Stimulated activated CD4-positive, alpha-beta T cell treated with anti-CD3 and anti-CD28 coated beads, Interleukin-15, amount 100 ng/mL, for 1 hour (primary cell): ENCODE measurements at places on chromosomes 1 and 21.

GRCh38 chr1:54570161-54570560 lies 22.1 kb downstream of the ACOT11 start:
- DNase-seq, result no peak

GRCh38 chr1:235399661-235400060 lies 32.4 kb downstream of the TBCE start:
- DNase-seq, result no peak

- no peak for DNase-seq
Measured at GRCh38 chr1:25174730-25175612, 57.3 kb downstream of the SYF2 start.

DNA sequence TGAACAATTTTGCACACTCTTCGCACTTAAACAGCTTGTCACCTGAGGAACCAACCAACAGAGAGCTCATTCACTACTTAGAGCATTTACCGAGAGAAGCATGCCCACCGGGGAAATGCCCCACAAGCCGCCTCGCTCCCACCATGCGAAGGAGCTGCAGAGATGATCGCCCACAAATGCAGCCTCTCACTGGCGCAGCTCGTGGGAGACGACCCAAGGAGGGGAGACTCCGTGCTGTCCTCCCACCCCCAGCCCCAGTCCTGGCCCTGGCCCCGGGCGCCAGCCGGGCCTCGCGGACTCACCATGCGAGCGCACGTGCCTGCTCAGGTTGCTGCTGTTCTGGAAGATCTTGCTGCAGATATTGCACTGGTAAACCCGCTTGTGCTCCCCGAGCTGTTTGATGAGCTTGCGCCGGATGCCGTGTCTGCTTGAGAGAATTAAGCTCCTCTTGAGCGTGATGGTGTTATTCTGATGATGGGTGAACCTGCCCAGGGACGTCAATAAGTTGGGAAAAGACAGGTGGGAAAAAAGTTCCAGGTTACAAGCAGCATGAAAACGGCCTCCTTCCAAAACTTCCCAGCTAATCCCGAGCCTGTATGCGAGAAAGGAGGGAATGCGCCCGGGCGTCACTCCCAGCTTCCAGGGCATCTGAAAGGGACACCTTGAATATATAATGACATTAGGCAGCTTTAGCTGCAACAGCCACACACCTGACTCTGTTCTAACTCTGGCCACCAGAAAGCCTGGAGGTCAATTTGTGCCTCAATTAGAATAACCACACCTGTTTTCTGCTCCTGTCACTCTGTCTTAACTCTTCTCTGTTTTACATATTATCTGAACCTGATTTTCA lies 42.8 kb downstream of the PRDM15 start:
- no peak for DNase-seq

DNA sequence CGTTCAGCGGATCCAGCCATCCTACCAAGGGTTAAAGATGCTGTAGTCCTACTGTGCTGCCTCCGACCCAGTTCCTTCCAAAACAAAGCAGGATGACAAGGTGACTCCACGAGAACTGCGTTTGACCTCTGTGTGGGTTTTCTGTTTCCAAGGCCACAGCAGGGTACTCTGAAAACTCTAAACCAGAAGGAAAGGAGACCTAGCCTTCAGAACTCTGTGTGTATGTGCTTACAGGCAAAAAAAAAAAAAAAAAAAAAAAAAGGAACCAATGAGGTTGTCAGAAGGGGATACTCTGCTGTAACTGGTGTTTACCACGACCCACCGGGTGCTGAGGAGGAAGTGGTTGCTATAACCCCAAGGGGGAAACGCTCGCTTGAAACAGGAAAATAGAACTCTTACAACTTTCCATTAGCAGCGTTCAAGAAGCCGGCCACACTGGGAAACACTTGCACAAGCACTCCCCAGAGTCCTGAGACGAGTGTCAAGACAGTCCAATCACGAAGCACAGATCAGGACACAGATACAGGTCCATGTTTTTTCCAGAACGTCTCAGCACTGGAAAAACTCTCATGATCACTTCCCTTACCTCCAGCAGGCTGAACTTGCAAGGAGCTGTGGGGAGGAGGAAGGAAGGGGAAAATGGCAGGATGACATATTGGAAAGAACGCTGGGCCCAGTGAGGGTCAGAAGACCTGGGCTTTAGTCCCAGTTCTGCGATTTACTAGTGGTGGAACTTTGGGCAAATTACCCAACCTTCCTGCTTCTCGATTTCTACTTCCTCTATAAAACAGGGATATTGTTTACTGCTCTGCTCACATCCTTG lies 64.0 kb downstream of the ITPKB start:
- no peak for DNase-seq

DNA sequence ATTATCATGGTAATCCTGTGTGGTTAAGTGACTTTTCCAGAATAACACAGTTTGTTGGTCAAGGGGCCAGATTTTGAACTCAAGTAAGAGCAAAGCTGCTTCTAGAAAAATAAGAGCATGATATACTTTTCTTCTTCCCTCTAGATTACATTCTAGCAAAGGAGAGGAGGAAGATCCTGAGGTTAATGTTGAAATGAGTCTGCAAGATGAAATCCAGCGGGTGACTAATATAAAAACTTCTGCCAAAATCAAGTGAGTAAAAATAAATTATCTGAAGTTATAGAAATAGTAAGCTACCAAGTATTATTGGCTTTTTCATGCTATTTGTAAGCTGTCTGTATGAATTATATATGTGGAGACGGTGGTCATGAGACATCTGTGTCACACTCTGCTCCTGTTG lies 12.8 kb downstream of the WDR3 start:
- no peak for DNase-seq

GRCh38 chr1:111571987-111572386 lies 47.6 kb upstream of the RAP1A start:
- DNase-seq, result no peak

- DNase-seq, result no peak
Measured at GRCh38 chr1:41483960-41484401, 502 bp downstream of the EDN2 start.

GRCh38 chr1:115437196-115437595 lies 99.1 kb upstream of the NGF start:
- DNase-seq, result no peak

- no peak for DNase-seq
Measured at GRCh38 chr1:210457568-210457967, 128.9 kb downstream of the HHAT start.

- DNase-seq, result no peak
Measured at GRCh38 chr1:162676087-162676486, 43.8 kb downstream of the DDR2 start.

GRCh38 chr1:174572771-174573170 lies 125.0 kb downstream of the GPR52 start:
- DNase-seq, result no peak

GRCh38 chr1:89946532-89946931 lies 48.4 kb upstream of the ZNF326 start:
- no peak for DNase-seq

DNA sequence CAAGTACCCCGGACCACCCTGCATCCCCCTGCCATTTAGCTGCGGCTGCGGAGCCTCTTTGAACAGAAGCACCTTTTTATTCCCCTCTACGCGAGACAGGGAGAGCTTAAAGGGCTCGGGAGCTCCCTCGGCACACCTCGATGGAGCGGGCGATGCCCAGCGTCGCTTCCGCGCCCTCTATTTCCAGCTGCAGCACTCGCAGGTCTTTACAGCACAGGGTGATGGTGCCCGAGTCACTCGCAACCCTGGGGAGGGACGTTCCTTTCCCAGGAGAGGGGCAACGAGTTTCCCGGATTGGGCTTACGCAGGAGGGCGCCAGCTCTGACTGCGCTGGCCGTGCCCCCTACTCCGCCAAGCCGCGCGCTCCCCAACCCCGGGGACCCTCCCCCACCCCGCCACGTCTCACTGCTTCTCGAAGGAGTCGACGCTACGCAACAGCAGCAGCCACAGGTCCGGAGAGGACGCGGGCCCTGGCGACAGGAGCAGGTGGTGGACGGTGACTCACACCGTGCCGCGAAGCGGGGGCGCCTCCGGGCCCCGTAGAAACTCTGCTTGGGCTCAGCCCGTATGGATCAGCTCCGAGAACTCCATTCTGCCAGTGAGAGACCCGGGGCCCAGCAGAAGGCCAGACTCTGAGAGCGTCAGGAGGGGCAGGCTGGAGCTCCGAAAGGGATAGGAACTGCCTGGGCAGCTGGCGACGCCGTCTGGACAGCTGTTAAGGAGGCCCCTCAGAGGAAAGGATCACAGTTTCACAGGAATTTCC lies 5.8 kb upstream of the FAM167B start:
- no peak for DNase-seq

- no peak for DNase-seq
Measured at GRCh38 chr1:196366817-196367495, 241.3 kb downstream of the KCNT2 start.

DNA sequence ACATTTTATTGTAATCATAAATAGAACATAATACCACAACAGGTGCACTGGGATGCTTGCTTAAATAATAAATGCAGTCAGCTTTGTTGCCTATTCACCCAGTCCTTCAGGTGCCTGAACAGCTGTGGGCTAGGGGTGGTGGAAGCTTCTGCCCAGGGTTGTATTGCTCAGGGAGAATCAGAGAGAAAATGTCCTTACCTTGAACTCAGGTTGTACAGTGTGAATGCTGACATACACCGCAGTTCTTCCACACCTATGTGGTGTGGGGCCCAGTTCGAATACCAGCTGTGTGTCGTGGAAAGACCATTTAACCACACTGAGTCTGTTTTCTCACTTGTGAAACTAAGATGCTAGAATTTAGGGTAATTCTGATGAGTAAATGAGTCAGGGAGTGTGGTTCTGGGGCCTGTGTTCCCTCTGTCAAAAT lies 115.7 kb upstream of the ATP1A1 start:
- DNase-seq, result no peak

- DNase-seq, result no peak
Measured at GRCh38 chr1:150995896-150996295, 10.8 kb downstream of the MINDY1 start.

DNA sequence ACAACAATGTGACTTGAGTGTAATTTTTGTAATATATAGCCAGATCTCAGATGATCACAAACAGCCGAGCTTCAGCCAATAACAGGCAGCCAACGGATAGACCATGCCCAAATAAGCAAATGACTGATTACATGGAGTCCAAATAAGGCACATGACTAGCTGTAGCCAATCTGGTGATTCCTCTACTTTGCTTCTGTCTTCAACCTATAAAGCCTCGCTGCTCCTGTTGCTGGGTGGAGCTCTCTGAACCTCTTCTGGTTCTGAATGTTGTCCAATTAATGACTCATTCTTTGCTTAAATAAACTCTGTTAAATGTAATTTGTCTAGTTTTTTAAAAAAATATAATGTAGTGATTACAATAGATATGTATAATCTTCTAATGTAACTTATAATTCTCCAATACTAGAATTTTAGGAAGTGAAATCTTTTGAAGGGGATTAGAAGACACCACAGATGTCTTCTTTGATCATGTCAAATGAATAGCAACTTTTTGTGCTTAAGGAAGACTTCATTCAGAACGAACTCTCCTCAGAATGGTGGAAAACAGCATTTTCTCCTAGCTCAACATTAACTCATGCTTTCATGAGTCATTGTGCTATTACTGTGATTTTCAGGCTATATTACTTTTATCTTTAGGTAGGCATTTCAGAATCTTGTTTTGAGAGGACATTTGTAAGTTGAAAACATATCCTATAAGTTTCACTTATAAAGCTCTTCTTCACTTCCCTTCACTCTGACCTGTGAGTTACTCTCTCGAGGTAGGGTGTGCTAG lies 857.8 kb upstream of the B3GALT2 start:
- DNase-seq, result no peak

GRCh38 chr21:45334591-45335081 lies 46.9 kb upstream of the POFUT2 start:
- DNase-seq, result no peak

GRCh38 chr1:189180057-189180456 lies 1297.6 kb downstream of the BRINP3 start:
- DNase-seq, result no peak

GRCh38 chr1:209839875-209840546 lies 12.2 kb downstream of the UTP25 start:
- no peak for DNase-seq

DNA sequence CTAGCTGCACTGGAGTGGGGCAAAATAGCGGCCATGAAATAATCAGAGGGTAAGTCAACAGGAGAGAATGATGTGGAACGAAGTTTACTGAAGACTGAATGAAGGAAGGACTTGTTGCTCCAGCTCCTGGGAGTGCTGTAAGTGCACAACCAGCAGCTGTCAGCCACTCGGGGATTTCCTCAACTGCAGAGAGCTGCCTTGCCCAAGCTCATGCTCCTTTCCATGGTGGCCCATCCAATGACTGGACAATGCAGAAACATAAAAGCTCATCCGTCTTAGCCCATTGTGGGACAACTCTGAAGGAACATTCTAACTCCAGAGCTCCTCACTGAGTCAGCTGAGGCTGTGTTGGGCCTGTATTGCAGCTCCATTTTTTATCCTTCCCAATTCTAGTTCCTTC lies 21.1 kb upstream of the RBM15 start:
- DNase-seq, result no peak

DNA sequence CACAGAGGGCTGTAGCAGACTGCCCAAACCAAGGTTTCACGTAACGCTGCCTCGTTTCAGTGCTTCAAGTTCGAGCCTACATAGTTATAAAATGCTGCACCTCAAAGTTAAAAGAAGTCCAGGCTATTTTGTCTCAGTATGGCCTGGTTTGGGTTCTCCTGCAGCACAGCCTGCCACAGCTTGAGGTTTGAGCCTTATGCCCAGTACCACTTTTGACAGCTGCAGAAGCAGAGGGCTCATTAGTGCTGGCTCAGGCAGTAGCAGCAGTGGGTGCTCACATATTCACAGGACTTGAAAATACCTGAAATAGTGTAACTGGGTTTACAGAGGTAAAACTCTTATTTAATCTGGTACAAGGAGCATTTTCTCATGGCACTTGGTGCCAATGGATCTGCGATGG lies 15.3 kb downstream of the SPATA46 start:
- no peak for DNase-seq

GRCh38 chr1:173590557-173590956 lies 12.3 kb downstream of the SLC9C2 start:
- DNase-seq, result no peak

DNA sequence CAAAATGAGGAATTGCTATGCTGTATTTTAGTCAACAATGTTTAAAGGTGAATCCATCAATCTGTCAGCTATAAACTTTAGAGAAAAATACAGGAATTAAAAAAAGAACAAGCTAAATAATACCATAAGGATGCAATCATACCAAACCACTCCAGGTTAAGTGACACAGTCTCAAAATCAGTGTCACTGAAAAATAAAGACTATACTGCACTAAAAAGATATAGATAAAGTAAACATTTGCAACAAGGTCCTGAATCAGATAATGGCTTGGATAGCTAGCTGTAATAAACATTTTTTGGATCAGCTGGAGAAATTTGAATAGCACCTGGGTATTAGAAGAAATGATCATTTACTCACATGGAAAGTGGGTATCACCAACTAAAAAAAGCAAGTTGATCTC lies 7.8 kb downstream of the GPBP1L1 start:
- no peak for DNase-seq
